ENCODE measurements at places on chromosomes 2 and 18.

- no peak for DNase-seq
These were observed 238.5 kb downstream of the WDR7 start for GRCh38 chr18:56889621-56890020.

GRCh38 chr2:67574230-67574629 is 177.1 kb downstream of the ETAA1 start:
- DNase-seq = no peak

GRCh38 chr18:58241877-58242276 is 197.9 kb downstream of the NEDD4L start:
- DNase-seq = no peak

GRCh38 chr18:51162617-51163016 is 34.9 kb downstream of the MEX3C start:
- no peak for DNase-seq

DNA sequence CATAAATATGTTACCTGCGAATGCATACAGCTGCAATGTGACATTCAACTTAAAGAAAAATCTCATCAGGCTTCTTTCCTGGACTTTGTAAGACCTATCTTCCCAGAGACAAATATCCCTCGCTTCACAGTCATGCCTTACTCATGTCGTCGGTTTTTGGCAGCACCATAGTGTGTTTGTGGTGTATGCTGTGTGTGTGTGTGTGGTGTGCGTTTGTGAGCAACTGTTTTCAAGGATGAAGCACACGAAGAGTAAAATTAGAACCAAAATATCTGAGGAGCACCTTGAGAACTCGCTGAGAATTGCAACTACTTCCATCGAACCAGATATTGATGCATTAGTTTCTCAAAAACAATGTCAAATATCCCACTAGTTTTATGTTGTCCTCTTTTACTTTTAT is 56.9 kb downstream of the ASB1 start:
- no peak for DNase-seq

DNA sequence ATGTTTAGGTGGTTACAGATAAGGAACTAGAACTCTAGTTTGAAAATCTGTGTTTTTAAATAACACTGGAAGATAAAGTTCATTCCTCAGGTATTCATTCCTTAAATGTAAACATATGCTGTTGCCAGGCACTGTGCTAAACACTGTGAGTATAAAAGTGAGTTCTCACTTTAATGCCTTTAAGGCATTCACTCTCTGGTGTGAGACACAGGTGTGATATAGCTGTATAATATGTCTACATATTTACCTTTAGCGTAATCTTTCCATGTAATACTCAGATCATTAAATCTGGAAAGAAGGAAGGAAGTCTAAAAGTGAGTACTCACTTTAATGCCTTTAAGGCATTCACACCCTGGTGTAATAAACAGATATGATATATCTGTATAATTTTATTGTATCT is 472.6 kb downstream of the PARD3B start:
- no peak for DNase-seq

DNA sequence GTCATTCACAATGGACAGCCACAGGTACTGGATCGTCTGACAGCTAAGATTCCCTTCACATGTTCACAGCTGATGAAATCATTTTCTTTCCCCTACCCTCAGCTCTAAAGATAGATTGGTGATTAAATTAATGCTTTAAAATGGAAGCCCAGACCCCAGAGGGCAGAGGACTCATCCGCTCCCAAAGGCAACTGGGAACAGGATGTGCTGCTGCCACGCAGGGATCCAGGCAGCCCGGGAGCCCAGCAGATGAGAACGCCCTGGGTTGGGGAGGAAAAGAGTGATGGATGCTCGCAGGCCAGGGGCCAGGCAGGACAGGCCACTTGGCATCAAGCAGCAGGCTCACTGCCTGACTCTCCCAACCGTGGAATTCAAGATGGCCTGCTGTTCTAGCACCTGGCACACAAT is 41.3 kb downstream of the HDHD2 start:
- DNase-seq = no peak

DNA sequence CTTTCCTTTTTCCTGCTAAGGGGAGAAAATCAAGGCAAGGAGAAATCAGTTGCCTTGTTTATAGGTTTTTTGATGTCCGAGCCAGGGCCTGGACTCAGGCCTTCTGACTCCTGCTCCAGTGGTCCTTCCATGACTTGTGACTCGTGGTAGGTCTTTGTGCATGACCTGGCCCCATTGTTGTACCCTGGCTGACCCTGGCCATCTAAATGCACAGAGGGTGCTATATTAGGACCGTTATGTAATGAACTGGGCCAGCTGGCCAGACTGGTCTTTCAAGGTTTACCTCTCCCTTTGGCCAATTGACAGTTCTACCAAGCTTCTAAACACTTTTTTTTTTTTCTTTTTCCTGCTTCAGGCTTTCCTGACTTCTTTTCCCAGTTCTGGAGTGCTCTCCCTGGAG is 81.1 kb downstream of the SETBP1 start:
- no peak for DNase-seq

DNA sequence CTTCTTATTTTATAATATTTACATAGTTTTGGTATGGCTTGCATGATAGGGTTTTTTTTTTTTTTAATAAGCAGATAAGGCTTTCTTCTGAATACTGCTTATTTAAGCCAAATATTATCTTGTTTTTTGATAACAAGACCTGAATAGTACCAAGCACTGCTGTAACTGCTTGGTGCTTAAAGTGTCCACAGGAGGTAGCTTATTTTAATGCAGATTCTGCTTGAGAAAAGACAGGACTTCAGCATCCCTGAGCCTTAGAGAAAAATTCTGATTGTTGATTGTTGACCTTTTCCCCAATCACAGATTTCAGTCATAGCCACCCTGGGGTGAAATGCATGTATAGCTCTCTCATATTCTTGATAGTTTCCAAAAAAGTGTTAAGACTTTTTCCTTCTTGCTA is 336.4 kb downstream of the CTNNA2 start:
- no peak for DNase-seq

GRCh38 chr2:72204156-72204785 is 56.6 kb upstream of the CYP26B1 start:
- DNase-seq = no peak

DNA sequence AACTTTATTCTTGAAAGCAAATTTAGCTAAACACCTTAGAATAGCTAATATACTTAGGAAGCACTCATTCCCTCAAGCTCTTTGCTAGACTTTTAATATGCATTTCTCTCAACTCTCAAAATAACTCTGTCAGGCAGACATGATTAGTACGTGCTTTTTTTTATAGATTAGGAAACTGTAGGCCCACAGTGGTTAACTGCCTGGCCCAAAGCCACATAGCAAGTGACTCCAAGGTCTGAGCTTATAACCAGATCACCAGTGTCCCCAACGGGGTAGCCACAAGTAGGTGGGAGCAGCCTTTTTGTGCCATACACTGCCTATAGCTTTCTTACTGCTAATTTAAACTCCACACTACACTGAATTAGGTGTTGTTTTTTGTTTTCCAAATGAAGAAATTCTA is 576.8 kb downstream of the METTL4 start:
- DNase-seq = no peak

DNA sequence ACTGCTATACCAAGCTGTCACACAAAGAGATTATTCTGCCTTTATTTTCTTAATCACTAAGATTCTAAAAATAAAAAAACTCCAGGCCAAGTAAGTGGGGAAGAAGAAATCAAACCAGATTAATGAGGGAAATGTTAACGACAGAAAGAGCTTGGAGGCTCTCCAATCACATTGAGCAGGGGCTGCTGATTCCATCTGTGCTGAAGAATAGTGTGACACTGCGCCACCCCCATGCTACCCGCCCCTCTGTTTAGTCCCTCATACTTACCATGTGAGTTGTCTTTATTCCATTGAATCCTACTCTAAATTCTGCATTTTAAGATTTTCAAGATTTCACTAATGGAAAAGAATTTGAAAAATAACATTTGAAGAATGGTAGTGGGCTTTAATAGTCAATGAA is 998.0 kb upstream of the CDH2 start:
- no peak for DNase-seq

GRCh38 chr2:12602661-12603060 is 114.1 kb upstream of the TRIB2 start:
- DNase-seq = no peak

- DNase-seq = no peak
These were observed 33.0 kb downstream of the CYRIA start for GRCh38 chr2:16632598-16632997.

DNA sequence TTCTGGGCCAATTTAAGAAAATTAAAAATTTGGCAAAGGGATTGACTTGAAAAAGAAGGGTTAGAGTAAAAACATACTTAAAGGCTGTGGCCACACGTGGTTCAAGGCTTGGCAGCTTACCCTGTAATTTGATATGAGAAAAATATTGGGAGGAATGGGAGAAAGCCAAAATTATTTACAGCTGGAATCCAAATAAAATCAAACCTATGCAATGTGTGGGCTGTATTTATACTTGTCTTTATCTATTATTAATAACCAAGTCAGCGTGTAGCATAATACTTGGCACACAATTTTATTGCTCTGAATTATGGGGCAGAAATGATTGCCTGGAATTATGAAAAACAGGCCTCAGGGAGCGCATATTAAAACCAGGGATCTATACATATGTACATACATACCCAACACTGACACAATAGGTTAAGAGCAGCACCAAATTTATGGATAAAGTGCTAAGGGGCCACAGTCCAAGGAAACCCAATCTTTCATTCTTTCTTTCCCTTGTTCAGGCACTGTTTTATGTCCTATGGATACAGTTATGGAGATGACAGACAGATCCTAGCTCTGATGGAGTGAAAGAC is 35.6 kb downstream of the FAM124B start:
- no peak for DNase-seq

- no peak for DNase-seq
These were observed 110.5 kb upstream of the AGAP1 start for GRCh38 chr2:235383272-235383843.

DNA sequence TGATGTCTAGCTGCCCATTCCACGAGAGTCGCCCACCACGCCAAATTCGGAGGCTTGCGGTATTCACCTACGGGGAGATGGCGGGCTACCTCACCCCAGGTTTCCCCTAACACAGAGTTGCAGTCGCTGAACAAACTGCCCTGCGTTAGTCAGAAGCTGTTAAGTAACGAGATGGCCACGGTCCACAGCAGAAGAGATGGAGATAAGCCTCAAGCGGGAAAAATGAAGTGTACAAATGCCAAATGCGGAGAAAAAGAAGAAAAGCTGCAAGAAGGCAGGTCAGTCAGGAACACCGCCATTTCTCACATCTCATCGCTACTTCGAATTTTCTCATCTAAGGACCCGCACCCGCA is 425 bp downstream of the ASB3 start:
- DNase-seq = no peak

- DNase-seq = no peak
These were observed 27.4 kb downstream of the SMYD1 start for GRCh38 chr2:88095022-88095421.

DNA sequence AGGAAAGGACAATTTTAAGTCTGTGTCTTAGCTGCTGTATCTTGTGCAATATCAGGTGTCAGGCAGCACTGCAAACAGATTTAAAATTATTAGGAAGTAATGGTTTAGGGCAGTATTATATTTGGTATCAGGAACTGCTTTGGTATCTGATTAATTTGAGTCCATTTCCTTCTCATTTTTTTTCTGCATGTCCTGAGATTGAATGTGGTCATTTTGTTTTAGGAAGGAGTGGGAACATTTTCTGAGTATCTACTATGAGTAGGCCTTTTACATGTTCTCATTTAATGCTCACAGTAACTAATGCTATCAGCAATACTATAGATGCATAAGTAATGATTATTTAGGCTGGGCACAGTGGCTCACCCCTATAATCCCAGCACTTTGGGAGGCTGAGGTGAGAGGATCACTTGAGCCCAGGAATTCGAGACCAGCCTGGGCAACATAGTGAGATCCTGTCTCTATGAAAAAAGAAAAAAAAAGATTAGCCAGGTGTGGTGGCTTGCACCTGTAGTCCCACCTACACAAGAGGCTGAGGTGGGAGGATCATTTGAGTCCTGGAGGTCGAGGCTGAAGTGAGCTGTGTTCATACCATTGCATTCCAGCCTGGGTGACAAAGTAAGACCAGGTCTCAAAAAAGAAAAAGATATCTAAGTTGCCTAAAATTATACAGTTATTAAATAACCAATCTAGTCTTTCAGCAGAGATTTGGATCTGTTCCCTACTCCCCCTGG is 4.7 kb downstream of the FMNL2 start:
- DNase-seq = no peak

GRCh38 chr2:36912695-36913094 is 53.6 kb downstream of the STRN start:
- no peak for DNase-seq

GRCh38 chr2:165402162-165402561 is 67.3 kb upstream of the CSRNP3 start:
- no peak for DNase-seq

- DNase-seq = no peak
These were observed 1.7 kb upstream of the PPP4R1 start for GRCh38 chr18:9616049-9616448.

DNA sequence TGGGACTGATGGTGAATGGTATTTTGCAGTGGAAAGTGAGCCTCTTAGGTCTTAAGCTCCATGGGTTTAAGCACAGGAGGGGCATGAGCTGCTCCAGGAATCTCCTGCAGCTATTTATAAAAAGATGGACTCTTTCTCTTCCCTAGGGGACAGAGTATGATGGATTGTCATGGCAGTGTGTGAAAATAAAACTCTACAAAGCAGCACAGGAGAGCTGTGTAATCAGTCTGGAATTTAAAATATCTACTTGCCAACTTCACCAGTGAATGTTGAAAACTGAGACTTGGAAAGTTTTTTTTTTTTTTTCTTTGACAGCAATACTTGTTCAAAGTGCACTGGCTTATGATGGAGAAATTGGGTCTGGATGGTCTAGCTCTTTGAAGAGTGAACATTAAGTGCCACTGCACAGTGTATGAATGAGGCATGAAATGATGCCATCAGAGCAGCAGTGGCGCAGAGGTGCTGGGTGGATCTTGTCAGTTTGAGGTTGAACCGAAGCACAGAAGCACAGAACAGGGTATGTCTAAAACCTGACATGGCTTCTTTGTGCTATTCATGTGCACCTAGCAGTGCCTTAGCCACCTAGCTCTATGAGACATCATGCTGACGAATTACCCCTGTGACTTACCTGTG is 245.4 kb downstream of the PTPRM start:
- DNase-seq = no peak

DNA sequence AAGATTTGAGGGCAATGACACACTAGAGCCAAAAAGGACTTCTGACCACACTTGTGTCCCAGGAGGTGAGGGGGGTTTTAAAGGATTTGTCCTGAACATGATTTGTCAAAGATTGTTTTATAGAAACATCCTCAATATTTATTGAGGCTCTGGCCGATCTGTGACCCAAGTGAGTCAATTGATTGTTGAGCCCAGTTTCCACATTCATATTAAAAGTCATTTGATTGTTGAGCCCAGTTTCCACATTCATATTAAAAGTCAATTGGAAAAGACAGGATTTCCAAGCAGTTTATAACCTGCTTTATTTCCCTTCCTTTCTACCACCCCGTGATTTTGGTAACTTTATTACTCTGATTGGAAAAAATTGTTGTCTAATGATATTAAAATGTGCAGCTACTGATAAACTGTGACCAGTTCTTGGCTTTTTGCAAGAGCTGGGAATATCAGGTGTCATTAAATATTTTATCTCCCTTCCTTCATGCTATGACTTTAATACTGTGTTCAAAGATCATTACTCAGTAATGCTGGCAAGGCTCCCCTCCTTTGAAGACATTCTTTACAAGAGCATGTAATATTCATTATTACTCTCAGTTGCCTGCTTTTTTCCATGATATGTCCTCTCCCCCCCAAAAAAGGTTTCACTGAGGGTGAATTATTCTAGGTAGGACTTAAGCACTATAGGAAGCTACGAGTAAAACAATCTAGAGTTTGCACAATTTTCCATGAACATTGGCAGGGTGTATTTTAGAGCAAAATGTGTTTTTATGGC is 75.3 kb downstream of the HRH4 start:
- DNase-seq = no peak
